CD4-positive, alpha-beta T cell treated with Interleukin-21 for 1 hour (primary cell): ENCODE measurements at places on chromosomes 6 and 20.

- DNase-seq, result no peak
These were observed 15.0 kb downstream of the FOXA2 start for GRCh38 chr20:22569353-22569752.

- no peak for DNase-seq
These were observed 526 bp downstream of the SULF2 start for GRCh38 chr20:47784599-47785310.

- DNase-seq, result no peak
These were observed 27.8 kb downstream of the FOXA2 start for GRCh38 chr20:22556565-22557056.

DNA sequence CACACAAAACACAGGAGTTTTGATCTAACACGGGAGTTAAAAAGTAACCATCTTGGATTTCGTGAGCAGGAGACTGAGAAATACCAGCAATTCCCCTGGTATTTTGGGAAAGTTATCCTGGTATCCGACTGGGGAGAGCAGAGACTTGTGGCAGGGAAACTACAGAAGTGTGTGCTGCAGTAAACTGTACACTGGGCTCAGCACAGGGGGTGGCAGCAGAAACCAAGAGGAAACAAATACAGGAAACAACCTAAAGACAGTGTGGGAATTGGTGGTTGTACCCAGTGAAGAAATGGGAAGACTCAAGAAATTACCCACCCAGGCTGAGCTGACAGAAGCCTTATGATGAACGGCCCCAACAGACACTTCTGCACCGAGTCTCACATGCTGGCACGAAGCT, 109.8 kb downstream of the CHD6 start:
- DNase-seq, result no peak

GRCh38 chr6:111439171-111439570, 43.8 kb downstream of the REV3L start:
- DNase-seq, result no peak

- DNase-seq, result no peak
These were observed 306.1 kb upstream of the FLRT3 start for GRCh38 chr20:14643556-14643955.

DNA sequence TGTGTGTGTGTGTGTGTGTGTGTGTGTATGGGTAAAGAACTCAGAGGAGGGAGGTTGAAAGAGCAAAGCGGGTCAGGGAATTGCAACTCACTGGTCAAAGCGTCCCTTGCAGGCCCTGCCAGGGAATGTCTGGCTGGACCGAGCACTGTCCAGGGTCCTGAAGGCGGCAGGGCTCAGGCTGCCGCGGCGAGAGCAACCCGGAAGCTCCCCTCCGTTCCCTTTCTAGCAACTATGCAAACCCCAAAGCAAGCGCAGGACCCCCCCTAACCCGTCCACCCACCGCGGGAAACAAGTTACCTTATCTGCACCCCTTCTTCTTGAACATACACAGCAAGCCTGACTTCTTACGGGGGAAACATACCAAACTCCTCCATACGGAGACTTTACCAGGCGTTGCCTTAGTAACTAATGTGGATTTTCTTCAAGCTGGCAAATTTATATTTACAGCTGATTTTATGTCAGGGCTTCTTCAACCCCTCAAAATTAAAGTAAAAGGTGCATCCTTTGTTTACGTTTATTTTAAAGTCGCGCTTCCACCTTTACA, 538 bp upstream of the GRM1 start:
- DNase-seq, result peak; percentile 19

DNA sequence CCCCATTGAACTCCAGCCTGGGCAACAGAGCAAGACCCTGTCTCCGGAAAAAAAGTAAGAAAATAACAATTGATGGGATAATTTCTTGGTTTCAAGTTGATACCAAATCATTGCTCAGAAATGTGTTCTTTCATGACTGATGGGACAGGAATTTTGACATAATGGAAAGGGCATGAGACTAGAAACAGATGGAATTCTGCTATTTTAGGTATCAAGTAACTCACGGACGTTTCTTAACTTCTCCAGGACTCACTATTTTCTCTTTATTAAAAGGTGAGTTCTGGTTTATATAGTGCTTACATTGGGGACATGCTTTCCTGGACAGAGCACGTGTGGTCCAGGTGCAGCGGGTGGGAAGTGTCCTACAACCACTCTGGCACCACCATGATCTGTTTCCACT, 6.0 kb upstream of the DSP start:
- no peak for DNase-seq

- no peak for DNase-seq
These were observed 195.0 kb downstream of the TASP1 start for GRCh38 chr20:13443690-13444089.

DNA sequence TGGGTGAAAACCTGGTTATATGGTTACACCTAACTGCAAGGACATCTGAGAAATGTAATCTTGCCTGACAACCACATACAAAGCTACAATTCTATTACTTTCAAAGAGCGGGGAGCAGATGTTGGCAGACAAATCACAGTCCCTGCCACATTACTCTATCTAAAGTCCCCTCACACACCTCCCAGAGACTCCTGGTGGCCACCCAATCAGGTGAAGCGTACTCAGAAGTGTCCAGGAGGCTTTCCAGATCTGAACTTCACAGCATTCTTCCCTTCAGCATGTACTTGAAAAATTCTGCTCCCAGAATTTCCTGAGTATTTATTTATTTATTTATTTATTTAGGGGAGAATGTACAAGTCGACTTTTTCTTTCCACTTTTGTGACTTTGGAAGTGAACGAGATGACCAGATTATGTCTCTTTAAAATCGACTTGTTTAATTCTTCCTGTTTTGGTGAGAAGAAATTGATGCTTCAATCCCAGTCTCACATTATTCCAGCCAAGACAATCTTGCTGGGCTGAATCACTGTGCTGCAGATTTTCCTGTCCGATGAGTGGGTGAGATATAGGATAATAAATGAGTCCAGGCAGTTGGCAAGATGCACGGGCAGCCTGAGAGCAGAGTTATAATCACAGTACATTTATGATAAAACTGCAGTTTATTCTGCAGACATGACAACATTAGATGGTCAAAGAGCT, 46.9 kb upstream of the POPDC3 start:
- no peak for DNase-seq

DNA sequence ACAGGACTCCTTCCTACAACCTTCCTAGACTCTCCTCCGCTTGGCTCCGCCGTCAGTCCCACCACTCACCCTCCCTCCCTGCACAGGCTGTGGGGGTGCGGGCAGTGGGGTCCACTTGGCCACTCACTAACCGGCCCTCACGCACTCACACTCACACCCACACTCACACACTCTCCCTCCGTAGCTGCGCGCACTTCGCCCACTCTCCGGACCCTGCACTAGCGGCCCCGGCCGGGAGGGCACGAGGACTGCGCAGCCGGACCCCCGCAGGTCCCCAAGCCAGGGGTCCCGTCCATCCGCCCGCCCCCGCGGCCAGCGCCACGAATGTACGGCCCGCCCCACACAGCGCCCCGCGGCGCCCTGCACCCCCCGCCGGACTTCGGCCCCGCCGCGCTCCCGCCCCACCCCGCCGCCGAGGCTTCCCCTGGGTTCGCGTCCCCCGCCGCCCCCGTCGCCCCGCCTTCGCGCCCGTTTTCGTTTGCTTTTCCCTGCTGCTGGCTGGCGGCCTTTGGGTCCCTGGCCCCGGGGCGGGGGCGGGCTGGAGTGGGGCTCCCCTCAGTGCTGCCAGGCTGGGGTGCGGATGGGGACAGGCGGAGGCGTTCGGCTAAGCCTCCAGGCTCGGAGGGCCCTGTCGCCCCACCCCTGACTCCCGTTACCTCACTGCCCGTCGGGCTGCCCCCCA, 23.0 kb upstream of the SLC22A7 start:
- peak; percentile 26 for DNase-seq

GRCh38 chr6:134058622-134059366, 6.4 kb upstream of the SLC2A12 start:
- no peak for DNase-seq

- no peak for DNase-seq
These were observed 21.6 kb upstream of the TMEM217 start for GRCh38 chr6:37279366-37280134.

GRCh38 chr6:132300323-132300949, 100.8 kb downstream of the MOXD1 start:
- DNase-seq, result peak; percentile 8

- no peak for DNase-seq
These were observed 61.6 kb upstream of the ADGRG6 start for GRCh38 chr6:142240179-142240578.

DNA sequence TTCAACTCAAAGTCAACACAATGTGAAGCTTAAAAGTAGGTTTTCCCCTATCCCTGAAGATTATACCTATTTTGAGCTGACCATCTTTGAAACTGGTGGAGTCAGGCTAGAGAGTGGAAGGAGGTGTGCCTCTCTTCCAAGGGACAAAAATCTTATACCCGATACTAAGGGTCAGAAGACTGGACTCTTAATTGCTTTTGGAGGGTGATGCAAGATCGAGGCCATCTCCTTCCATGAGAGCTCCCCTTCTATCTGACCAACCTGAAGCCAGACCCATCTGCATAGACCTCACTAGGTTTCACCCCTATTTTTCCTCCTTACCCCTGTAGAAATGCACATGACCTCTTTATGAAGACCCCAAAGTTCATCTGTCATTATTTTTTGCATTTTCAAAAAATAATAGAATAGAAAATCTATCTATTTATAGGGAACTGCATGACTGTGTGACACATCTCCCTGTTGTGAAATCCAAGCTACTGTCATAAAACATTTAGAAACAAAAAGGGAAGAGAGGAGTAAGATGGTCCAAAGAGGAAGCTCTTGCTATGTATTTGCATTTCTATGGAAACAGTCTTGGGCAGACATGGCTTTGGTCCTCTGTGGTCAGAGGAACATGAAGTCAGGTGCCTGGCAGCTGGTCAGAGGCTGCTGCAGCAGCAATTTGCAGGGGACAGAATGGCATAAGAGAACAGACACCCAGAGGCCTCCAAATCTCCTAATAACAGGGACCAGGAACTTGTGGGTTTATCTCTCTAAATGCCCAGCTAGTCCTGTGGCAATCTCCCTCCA, 349.2 kb downstream of the MAFB start:
- DNase-seq, result peak; percentile 25

GRCh38 chr6:410555-411395, 19.2 kb downstream of the IRF4 start:
- no peak for DNase-seq

DNA sequence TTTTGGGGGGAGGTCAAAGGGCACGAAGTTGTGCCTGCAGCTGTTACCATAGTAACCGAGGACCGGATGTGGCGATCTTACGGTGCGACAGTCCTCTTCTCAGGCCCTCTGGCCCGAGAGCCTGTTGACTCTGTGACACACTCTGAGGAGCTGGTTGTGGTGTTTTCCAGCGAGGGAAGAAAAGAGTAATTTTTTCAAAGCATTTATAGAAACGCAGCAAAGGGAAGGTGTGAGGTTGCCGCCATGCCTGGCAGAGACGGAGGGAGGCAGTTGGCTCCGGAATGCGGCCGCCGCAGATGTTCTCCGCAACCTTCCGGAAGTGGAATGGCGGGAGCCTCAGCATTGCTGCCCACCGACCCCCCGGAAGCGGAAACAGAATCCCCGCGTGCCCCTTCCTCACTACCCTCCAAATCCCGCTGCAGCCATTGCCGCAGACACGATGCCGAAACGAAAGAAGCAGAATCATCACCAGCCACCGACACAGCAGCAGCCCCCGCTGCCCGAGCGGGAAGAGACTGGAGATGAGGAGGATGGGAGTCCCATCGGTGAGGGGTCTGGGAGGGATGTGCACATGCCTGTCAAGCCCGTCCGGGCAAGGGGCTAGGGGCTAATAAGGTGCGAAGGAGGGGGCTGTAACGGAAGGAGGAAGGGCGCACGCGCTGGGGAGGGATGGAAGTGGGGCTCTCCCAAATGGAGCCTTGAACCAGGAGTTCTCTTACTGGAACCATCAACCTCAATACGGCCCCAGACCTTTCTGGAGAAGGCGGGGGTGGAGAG, at the start of gene PRR3:
TSS of gene PRR3 (plus strand) at position 390 of the 777 bp plus-strand sequence. CDS start at position 440, 50 bp downstream.
- peak; percentile 93 for DNase-seq

DNA sequence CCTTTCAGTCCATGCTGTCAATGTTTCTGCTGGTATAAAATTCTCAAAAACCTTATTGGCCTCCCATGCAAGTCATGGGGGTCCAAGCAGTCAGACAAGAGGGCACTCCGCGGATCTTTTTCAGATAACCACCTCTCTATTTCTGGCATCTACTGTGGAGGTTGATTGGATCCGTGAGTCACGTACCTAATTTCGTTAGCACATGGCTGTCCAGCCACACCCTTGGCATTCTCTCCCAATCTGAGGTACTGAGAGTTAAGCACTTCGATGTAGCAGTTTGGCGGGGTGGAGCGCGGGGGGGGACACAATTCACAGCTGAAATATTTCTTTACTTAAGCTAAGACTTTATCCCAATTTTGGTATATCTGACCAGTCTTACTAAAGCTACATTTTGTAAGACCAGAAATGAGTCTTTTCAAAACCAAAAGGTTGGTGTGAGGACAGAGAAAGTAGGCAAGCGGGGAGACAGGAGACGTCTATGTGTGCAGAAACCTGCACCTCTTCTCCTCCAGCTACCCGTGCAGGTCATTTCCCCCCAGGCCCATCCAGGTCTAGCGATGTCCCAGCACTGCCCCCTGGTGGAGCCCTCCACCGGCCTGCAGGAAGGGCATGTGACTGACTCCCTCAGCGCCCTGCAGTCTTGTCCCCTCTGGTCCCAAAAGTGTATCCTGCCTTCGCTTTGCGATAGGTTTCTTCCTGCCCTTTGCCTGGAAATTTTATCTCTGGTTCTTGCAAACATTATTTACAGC, 113.1 kb downstream of the ADAT2 start:
- DNase-seq, result peak; percentile 36

- no peak for DNase-seq
These were observed 170.2 kb downstream of the ZDHHC14 start for GRCh38 chr6:157551041-157551832.
